ENCODE measurements at places on chromosomes 12 and 14. TPM values are rescaled to one million over a fixed set of nuclear protein-coding genes. Genes with fewer than 3 reads are reported as not detected.

ZNF385A gene
- 26.6 TPM for total RNA-seq

KLRF1 gene
- total RNA-seq = 2.7 TPM

GPR84 gene
- total RNA-seq = 0.96 TPM

AICDA gene
- total RNA-seq = 0.75 TPM

SLC38A4 gene
- total RNA-seq = 1.9 TPM

HOXC12 gene
- total RNA-seq = not detected

GALNT6 gene
- 16.6 TPM for total RNA-seq

LRTM2 gene
- not detected for total RNA-seq

Data from upper lobe of right lung (tissue), 1 donor.